ENCODE measurements at places on chromosomes 3 and 15.

DNA sequence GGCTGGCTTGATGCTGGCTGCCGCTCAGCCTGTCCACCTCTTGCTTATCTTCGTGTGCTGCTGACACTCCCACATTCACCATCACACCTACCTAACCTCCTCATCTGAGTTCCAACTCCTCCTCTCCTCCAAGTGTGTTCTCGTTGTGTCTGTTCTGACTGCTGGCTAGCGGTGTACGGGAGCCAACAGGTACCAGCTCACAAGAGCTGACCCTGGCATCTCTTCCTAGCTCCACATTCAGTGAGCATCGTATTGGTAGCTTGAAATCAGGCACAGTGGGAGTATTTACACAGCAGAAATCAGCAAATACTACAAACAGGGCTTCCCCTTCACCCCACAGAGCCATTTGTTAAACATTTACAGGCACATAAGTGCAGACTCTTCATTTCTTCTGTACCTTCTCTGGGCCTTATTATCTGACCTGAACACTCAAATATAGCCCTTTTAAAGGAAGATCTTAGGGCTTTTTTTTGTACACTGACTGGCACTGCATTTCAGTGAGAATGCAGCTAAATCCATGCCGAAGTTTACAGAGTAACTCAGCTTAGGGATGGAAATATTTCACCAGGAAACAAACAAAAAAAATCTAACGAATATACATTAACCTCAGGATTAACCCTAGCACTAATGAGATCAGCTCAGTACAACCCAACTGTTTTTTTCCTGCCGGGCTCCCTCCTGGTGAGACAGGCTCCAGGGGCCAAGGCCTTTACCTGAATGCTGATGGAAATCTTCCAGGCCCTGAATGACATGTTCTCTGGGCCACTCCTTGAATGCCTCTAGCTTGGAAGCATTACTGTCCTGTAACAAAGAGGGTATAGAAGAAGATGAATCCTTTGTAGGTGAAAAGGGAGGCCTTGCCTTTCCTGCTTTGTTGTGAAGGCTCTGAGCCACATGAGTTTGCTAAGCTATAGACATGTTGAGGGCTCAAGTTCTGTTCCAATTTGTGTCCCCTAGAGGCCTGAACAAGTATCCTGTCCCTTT, 150.5 kb upstream of the LPP start:
- DNase-seq: no peak

DNA sequence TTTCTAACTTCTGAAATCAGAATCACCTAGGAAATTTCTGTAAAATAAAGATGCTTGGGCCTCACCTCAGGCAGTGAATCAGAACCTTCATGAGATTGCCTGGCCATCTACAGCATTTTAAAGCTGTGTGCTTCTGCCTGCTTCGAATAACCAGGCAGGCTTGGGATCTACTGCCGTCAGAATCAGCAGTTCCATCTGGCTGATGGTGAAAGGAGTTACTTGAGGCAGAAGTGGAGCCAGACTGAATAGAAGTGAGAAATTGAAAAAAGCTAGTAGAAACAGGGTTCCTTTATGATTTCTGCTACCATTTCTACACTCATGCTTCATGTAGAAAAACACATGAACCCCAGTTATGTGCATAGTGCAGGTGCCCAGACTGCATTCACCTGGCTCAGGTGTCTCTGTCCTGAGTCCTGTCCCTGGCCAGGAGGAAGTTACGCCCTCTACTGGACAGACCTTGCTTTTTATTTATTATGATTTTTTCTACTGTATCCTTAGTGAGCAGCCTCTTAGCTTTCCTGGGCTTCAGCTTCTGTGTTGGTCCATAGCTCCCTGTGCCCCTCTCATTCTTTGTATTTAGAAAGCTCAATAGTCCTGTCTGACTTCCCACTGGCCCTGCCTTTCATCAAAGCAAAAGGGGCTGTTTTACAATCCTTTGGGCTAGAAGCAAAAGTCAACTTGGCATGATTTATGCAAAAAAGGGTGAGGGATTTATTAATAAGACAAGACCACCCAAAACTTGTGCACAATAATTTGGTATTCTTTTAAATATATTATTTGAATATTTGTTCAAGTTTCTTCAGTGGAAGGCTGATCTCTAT, 200.8 kb upstream of the GOLGA6L4 start:
- DNase-seq: no peak

GRCh38 chr3:110902453-110903085, 169.0 kb upstream of the NECTIN3 start:
- no peak for DNase-seq

DNA sequence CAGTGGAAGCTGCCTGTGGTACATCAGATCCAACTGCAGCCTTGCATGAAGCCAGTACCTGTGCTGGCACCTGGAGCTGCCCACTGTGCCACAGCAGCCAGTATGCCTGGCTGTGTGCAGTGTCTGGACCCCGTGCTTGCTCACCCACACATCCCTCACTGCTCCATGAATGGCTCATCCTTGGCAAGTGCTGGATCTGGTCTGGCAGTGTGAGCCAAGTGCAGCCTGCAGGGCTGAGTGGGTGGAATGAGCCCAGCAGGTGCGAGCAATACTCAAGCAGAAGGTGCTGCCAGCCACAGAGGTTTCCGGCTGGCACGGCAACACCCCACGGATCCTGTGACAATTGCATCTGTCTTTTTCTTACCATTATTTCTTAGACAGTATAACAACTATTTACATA, 488.2 kb upstream of the ROBO2 start:
- no peak for DNase-seq

- DNase-seq: no peak
These were observed 17.3 kb downstream of the IGF2BP2 start for GRCh38 chr3:185807445-185808068.
